ENCODE measurements at places on chromosomes 1 and 21.

DNA sequence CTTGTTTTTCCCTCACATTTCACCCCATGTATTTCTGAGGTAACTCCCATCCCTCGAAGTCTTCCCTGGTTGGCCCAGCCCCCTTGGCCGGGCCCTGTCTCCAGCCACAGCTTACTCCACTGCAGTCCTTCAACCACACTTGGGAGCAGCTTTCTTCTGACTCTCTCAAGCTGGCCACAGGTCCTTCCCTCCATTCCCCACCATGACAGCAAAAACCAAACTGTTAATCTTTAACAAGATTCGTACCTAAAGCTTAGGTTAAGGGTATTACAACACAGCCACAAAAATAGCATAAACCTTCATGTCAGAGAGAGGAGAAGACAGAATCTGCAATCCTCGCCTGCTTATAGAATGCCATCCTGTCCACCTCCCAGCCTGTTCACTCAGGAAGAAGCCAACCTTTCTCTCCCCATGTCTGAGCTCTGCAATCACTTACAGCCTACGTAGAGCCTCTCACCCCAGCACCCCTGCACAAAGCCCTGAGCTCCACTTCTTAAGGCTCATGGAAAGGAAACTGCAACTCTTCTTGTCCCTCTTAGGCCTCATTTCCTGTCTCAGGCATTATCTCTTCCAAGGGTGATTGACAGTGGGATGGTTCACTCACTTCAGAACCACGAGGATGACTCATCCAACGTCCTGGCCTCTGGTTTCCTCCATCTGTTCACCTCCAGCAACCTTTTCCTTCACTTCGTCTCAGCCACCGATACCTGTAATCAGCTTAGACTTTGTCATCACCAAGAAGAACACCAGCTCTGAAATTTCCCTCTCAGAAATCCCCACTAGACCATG lies 72.8 kb downstream of the CD2 start:
- DNase-seq = no peak

- DNase-seq = no peak
Observed at GRCh38 chr1:11455967-11456570, 22.9 kb upstream of the DISP3 start.

DNA sequence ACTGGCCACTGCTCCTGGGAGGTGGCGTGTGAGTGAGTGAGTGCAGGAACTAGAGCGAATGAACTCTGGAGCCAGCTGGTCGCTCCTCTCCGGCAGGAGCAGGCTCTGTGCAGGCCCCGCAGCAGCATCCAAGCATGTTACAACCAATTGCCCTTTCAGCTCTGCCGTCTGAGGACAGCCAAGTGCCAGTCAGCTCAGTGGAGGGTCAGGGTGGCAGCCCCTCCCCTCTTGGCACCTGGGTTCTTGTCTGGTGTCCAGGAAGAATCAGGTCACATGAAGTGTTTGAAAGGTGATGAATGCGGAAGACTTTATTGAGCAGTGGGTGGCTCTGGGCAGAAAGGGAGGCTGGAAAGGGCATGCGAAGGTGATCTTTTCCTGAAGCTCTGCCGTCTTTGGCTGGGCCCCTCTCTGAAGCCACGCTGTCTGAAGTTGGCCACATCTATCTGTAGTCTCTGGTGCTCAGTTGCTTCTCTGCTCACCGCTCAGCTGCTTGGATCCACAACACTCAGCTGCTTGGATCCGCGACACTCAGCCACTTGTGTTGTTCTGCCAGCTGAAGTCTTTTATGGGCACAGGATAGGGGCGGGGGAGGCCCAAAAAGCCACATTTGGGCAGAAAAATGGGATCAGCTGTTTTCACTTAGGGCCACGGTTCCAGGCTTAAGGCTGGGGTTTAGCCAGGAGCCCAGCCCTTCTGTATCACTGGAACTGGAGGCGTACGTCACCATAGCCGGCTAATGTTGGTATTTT lies 139.8 kb downstream of the ADSS2 start:
- DNase-seq = no peak

DNA sequence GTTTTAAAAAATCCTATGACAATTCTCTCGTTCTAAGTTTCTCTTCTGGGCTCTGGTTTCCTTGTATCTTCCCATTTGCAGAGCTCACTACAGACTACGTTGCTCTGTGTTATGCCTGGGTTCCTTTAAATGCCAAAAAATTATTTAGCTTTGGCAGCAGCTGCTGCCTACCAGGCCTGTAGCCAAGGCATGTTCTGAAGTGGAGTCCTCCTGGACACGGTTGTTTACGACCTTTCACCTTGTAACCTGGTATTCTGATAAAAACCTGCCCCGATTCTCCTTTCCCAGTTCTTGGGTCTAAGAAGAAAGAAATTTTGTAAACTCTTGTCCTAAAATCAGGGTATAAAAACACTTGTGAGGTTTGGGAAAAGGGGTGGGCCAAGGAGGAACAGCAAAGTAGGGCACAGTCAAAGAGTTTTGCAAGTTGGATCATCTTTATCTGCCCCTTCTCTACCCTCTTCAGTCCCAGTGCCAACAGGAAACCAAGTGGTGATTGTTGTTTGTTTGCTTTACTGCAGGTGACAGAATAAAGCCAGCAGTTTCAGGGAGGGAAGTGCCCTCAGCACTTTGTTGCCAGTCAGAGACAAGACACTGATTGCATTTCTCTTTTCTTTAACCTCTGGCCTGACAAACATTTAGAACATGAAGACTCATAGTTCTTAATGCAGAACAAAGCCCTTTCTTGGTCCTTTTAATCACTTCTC lies 3.1 kb upstream of the TXNIP start:
- DNase-seq = no peak

DNA sequence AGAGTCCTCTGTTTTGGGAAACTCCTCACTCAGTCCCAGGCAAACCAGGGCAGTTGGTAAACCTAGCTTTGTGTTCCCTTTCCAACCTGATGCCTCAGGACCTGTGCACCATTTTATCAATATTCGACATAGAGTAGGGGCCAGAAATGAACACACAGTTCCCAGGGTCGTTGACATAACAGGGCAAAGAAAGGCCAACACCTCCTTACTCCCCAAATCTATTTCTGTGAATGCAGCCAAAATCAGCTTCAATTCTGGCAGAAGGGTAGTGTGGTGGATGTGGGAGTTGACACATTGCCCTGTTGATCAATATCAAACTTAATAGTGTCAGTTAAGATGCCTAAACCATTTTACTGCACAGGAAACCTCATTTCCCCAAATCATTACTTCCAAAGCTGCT lies 104.6 kb upstream of the SPATA6 start:
- DNase-seq = no peak

All from CD14-positive monocyte (primary cell).